ENCODE measurements at places on chromosomes 2 and 18.

DNA sequence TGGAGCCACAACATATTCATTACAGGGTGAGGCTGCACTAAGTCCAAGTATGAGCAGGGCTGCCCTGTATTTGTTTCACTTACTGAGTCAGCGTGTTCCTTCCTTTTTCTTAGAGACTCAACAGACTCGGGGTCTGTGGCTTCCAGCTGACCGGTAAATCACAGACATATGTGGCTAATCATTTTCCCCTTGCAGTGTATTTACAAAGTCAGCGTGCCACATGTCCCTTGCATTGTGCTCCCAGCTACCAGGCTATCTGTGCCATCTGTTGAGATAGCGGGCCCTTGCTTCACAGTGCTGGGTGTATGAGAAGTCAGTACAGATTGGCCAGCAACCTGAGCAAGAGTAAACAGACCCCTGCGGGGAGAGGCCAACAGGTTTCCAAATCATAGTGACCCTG is 254.3 kb downstream of the LRRTM1 start:
- peak; percentile 5 for DNase-seq

- DNase-seq, result no peak
Measured at GRCh38 chr2:144936442-144936841, 416.5 kb upstream of the ZEB2 start.

DNA sequence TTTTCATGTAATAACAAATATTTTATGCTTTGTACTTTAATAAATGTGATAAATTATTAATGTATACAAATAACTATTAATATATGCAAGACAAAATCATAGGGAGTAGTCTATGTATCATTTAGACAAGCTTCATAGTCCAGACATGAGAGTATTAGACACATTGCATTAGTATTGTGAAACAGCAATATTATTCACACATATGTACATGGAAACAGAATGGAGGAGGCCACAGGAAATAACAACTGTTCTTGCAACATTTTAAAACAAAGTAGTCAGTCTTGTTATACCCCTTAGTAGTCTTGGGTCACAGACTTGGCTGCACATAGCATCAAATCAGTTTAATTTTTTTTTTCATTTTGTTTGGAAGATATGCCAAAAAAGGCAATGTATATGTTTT is 15.8 kb downstream of the DSC1 start:
- DNase-seq, result no peak

DNA sequence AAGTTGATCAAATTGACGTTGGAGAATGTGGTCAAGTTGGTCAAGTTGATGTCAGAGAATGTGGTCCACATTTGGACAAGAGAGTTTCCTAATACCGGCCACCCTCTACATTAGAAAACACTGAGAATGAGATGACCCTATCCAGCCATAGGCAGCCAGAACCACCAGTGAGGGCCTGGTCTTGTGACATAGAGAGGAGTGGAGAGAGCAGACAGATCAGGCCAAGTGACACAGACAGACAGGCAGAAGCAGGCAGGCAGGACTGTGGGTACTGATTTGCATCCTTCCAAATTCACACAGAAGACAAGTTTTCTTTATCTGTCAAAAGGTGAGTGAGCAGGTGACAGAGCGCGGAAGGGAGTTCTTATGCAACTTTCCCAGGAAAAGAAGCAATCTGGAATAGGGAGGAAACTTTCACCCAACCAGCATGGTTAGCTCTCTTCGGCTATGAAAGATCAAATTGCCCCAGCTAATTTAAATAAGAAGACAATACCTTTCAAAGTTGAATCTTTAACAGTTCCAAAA is 109.1 kb upstream of the PID1 start:
- no peak for DNase-seq

DNA sequence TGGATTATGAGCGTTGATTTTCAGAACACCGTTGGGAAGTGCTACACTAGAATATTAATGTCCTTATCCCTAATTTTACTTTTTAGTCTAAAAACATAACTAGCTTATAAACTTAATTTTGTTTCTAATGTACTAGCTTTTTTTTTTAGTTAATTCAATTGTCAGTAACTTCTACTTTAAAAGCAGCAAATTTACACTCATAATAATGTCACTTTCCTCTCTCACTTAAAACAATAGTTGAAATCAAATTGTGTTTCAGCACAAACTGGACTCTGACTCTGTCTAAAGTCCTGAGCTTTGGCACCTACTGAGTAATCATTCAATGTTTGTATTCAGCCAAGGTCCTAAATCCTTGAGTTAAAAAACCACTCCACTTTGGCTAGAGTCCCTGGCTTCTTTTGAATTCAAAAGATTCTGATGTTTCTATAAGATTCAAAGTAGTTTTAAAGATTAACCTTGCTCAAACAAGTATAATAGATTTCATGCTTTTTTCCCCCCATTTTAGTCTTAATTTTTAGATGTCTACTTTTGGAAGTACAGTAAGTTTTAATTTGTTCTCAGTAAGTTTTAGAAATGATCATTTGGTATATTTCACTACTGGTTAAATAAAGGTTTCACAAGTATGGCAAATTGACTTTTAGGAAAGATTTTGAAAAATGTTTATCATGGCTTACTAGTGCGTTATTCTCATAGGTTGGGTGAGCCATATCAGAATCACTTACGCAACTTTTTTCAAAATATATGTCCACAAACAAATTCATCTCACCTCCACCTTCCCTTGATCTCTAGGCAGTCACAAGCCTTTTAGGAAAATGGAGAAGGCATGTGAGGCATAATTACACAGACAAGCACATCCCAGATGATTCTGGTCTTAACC is 23.4 kb downstream of the CCNYL1 start:
- DNase-seq, result no peak

GRCh38 chr2:68420254-68420910 is 46.7 kb downstream of the FBXO48 start:
- DNase-seq, result no peak

GRCh38 chr2:126614524-126615227 is 41.3 kb upstream of the GYPC start:
- DNase-seq, result no peak

GRCh38 chr2:237011206-237011795 is 74.4 kb upstream of the COPS8 start:
- DNase-seq, result no peak

GRCh38 chr2:59690849-59691248 is 862.6 kb downstream of the BCL11A start:
- DNase-seq, result no peak

- DNase-seq, result no peak
Measured at GRCh38 chr2:223989206-223989855, 32.1 kb downstream of the MRPL44 start.

DNA sequence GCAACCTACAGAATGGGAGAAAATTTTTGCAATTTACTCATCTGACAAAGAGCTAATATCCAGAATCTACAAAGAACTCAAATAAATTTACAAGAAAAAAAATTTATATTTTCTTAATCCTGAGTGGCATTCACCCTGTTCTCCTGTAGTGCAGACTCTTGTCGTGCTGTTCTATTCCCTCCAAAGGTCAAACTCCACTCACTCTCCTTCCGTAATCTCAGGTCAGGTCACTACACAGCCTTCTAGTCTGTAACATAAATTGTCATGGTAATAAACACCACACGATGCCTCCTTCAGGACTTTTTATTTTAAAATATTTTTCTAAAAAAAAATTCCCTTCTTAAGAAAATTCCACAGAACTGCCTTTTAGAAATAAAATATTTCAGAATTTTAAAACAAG is 417.9 kb upstream of the GCFC2 start:
- no peak for DNase-seq

Data from NCI-H1417 (cell line).